ENCODE measurements at places on chromosomes 4 and X.

GRCh38 chrX:16785247-16786138 is 773 bp upstream of the TXLNG start:
- DNase-seq: no peak

DNA sequence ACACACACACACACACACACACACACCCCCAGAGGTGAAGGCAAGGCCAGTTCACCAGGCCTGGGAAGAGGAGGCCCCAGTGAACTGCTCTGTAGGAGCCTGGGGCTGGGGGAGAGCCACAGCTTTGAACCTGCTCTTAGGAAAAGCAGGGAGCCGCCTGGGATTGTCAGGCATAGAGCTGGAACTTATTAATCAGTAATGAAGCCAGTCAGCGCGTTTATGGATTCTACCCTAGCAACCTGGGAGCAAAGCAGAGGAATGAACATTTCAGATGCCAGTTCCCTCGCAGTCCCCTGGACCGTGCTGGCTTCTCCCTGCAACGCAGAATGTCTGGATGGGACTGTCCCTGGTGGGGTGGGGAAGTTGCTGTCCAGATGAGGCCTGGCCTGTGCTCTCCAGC is 45.3 kb upstream of the DDX3X start:
- no peak for DNase-seq

GRCh38 chrX:138638996-138639395 is 72.5 kb downstream of the FGF13 start:
- no peak for DNase-seq

DNA sequence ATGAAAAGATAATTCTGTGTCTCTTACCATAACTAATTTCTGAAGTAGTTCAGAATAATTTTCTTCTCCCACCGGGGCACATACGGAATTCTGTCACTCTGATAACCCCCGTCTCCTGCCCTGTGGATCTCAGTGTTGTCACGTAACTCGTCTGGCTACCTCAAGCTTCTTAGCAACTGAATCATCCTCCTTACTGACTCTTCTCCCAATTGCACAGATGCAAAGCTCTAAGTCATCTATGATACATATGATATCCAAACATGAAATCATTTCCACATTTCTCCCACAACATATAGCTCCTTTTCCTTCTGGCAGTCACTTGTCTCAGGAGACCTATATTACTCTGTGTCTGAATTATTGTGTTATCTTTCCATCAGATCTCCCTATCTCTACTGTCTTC is 1043.1 kb upstream of the TENM3 start:
- no peak for DNase-seq

DNA sequence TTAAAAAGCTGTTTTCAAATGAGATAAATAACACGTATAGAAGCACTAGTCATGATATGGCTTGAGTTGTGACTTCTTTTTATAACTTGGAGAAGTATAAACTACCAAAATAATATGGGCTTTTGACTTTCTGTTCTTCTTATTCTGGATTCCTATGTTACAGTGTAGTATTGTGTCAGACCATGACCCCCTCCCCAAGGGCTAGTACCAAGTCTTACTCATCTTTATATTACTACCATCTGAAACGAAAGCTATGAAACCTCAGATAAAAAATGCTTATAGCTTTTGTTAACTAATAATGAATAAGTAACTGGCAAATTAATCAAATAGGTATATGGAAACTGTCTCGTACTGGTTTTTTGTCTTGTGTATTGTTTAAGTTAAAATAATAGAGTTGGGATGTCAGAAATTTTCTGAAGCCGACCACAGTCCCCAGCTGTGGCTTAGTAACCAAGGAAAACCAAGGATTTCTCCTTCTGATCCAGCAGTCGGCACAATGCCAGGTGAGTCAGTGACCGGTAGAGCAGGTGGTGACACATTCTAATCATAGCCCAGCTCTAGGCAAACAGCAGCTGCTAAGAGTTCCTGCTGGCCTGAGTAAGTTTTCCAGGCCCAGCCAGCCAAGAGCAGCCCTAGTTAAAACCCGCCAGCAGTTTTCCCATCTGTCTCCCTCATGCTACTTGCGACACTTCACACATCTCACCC is 163.3 kb upstream of the PRDX4 start:
- DNase-seq: no peak

DNA sequence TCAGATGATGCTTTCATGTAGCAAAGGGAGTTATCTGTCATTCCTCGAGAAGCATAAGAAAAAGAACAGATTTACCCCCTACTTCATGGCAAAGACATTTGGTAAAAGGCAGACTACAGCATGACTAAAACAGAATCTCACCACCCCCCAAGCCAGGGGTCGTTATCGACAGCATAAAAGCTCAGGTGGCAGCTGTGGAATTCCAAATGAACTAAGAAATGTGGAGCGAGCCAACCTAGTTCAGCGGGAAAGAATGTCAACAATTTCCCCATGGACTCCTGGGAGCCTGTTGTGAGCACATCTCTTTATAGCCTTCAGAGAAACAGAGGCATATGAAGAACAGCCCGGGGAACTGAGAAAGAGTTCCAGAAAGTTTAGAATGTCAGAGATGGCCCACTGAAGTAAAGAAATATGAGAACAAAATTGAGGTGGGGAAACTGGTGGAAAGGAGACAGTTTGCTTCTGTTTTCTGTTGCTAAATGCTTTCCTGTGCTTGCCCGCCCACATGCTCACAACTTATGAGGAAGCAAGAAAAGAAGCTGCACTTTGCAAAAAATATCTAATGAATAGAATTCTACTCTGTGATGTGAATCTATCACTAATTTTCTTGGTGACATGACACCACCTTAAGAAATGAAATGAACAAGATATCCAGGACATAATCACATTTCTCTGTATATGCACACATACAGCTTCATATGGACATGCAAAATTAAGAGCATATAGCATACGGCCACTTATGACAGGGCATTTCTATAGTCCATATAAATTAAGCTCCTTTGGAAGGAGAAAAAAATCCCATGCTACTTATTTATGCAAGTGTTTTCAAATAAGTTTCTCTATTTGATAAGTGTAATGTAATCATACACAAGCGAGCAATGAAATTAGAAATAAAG is 135.3 kb upstream of the MID1 start:
- no peak for DNase-seq

DNA sequence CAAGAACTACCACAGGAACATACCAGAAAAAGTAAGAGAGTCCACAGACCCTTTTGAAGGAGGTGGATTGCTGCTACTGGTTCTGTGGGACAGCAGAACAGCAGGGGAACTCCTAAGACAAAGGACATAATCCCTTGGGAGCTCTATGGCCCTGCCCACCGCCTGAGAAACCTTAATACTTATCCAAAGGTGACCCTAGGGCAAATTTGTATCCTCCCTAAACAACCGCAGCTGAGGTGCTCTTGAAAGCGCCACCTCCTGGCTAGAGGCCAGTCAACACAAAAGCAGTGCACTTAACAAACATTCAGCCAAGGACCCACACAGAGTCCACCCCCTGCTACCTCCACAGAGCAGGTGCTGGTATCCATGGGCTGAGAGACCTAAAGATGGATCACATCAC is 136.8 kb downstream of the ADAM29 start:
- DNase-seq: no peak

GRCh38 chr4:8235224-8235623 is 34.3 kb upstream of the HTRA3 start:
- no peak for DNase-seq

DNA sequence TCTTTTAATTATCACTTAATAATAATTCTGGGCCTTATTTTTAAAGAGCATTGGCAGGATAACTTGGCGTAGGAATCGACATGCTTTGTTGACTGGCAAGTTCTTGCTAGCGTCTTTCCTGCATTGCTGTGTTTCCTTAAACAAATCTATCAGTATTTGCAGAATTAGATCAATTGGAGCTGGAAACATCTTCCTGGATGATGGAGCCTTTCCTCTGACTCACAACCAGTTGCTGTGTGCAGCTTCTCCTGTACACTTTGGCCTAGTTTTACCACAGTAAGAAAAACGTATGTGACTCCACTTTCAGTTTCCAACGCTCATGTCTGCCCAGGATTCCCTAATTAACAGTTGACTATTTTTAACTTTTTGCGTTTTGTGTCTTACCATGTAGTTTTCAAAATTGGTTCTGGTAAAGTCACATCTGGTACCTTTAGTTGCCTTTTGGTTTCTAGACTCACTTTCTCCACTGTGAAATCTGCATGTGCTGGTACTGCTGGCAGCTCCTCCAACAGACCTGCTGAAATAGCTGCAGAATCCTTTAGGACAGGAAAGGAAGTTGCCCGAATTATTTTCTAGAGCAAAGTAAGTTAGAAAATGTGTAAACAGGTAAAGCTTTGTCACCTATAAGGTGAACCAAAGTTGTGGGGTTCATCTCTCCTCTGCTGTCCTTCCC is 553.2 kb upstream of the FAT1 start:
- no peak for DNase-seq

- DNase-seq: peak; percentile 75
These were observed 12.2 kb upstream of the CENPU start for GRCh38 chr4:184745831-184746795.

DNA sequence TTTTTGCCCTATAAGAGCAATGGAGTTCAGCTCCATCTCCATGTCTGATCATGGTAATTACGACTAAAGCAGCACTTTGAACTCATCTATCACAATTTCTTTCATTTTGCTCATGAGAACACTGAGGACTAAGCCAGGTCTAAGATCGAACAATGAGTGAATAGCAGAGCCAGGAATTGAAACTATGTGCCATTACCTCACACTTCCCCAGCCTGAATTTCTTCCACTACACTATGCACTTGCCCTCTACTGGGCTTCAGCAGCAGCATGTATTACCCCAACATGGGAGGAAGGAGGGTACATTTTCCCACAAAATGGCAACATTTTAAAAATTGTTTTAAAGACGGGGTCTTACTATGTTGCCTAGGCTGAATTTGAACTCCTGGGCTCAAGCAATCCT is 274.7 kb upstream of the FGF13 start:
- no peak for DNase-seq

- no peak for DNase-seq
These were observed 45.5 kb downstream of the TMEM144 start for GRCh38 chr4:158255727-158256324.

DNA sequence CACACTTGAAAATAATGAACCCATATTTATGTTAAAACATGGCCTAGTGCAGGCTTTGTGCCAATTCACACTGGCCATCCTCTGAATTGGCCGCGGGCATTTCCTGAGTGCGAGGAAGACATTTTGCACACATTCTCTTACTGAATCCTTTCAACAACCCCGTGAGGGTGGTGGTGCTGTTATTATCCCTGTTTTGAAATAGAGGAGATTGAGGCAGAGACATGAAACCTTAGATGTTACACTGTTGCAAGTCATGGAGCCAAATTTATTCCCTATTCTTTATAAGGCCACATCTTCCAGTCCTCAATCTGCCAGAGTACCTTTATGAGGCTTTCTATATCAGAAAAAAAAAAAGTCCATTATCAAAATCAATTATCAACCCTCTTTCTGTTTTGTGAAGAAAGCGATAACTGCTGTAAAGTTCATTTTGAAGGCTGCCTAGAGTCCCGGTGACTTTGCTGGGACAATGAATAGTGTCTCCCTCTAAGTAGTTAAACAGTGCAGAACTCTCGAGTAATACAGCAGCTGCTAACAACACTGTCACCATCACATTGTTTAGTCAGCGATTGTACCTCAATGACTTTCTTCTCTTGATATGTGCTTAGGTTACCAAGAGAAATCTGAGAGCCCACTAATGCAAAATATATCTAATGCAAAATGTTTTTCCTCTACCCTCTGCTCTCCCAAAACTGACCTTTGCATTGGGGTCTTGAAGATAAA is 242.3 kb upstream of the PPARGC1A start:
- no peak for DNase-seq

GRCh38 chr4:62410371-62411003 is 1210.4 kb downstream of the ADGRL3 start:
- DNase-seq: no peak

DNA sequence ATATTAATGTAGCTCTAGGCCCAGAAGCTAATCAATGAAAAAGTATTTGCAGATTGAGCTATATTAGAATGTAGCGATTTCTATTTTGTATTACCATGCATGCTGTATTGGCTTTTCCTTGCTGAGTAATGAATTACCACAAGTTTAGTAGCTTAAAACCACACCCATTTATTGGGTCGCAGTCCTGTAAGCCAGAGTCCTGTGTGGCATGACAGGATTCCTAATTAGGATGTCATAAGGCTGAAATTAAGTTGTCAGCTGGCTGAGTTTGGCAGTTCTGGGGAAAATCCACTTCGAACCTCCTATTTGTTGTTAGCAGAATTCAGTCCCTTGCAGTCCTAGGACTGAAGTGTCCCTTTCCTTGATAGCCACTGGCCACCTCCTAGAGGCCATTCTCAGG is 50.3 kb upstream of the HHIP start:
- no peak for DNase-seq

GRCh38 chr4:135277068-135277979 is 1075.7 kb upstream of the PABPC4L start:
- no peak for DNase-seq

- no peak for DNase-seq
These were observed 117.0 kb downstream of the KDR start for GRCh38 chr4:55008166-55009056.

DNA sequence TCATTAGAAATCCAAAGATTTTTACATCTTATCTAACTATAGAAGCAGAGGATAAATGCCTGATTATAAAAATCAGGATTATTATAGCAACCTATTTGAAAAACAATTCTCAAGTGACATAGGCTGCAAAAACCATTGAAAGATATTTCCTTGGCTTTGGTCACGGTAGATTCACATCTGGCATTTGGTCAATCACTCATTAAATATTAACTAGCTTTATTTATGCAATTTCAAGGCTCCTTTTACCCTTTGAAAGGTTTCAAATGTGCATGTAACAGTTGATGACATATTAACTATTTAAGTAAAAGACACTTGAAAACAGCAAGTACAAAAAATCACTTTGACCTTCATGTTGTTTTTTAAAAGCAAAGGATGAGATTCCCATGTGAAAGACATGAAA is 98.1 kb downstream of the MMRN1 start:
- no peak for DNase-seq

DNA sequence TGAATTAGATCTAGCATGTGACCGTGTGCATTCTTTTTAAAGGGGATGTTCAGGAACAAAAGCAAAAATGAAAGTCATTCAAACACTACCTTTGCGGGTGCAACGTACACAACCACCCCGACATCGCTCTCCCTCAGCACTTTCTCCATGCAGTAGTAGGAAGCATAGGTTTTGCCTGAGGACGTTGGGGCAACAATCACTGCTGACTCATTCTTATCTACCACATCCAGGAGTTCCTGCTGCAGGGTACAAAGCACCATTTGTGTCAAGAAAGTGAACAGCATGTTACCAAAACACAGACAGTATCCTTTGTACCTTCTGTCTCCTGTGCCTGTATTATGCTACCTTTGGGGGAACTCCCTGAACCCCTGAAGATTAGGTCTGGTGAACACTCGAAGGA is 58.6 kb downstream of the DDX60L start:
- no peak for DNase-seq

DNA sequence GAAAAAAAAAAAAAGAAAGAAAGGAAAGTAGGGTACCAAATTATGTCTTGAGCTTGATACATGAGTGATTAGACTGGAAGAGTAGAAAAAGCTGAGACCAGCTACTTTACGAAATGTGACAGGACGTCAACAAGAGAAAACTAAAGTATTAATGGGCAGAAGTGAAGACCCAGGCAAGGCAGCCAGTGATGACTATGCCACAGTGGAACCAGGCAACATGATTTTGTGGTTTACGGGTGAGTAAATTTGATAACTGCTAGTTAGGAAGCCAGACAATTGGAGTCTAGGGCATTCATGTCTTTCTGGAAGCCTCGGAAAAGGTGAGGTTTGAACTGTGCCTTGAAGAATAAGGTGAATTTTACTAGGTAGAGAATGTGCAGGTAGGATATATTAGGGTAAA is 326.4 kb downstream of the TENM3 start:
- DNase-seq: no peak

All from activated T-cell treated with anti-CD3 and anti-CD28 coated beads for 4 hours (primary cell).